T-cell (primary cell): ENCODE measurements at places on chromosomes 2 and 18.

GRCh38 chr2:207463433-207463832, 66.3 kb upstream of the CREB1 start:
- DNase-seq = no peak

GRCh38 chr2:118986738-118987137, 44.7 kb downstream of the MARCO start:
- no peak for DNase-seq

- no peak for DNase-seq
Observed at GRCh38 chr2:50455351-50455939, 576.5 kb downstream of the NRXN1 start.

DNA sequence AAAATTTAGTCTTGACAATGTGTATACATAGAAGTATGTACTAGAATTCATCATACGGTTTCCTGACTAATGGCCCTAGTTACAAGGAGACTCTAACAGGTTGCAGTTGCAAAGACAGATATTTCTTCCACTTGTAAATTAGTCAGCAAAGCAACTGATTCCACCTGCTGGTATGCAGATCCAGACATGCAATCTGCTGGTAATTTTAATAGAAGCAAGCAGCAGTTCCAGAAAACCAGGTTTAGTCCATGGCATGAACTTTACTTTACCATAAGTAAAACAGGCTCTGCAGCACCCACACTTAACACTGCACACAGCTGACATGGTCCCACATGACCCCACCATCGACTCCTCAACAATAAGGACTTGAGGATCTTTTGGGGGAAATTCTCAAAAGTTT, 110.9 kb upstream of the SP3 start:
- DNase-seq = no peak
